ENCODE measurements at places on chromosomes 6 and 20. TPM values are rescaled to one million over a fixed set of nuclear protein-coding genes. Genes with fewer than 3 reads are reported as not detected.
A peak's percentile ranks its signal among the peaks of the same experiment; 100 is the strongest.

Gene UBE2C
- 12.4 TPM for total RNA-seq

Gene HTR1E
- total RNA-seq: not detected

Gene GGTLC1
- not detected for total RNA-seq

Gene MEP1A
- total RNA-seq: under 0.01 TPM

Gene MTO1
- total RNA-seq: 32.6 TPM

Gene CLPSL2
- not detected for total RNA-seq

Gene TUBB2B
- 80.7 TPM for total RNA-seq

Gene EPHA7
- 46.8 TPM for total RNA-seq

Gene PRKN
- 15.8 TPM for total RNA-seq

Gene PSMB9
- total RNA-seq: 14.0 TPM

DNA sequence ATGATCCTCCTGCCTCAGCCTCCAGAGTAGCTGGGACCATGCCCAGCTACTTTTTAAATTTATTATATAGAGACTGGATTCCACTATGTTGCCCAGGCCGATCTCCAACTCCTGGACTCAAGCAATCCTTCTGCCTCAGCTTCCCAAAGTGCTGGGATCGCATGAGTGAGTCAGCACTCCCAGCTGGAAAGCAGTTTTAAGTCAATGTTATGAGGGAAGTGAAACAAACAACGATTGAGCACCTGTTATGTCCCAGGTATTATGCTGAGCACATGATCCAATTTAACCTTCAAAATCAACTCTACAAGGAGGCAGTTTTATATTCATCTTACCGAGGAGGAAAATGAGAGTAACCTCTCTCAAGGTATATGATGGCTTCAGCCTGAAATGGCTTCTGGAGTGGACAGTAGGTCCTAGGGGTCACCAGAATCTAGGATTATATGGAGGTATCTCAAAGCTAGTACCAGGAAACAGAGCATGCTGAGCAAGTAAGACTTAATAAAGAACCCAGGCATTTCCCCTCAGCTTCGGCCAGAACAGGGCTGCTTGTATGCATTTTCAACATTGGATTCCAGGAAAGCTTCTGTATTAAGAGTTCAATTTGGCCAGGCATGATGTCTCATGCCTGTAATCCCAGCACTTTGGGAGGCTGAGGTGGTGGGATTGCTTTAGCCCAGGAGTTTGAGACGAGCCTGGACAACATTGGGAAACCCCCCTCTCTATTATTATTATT lies 55.0 kb downstream of the EDN1 start:
- DNase-seq: no peak

GRCh38 chr6:97626671-97627441 lies 343.8 kb upstream of the MMS22L start:
- DNase-seq: peak; percentile 12

- no peak for DNase-seq
Measured at GRCh38 chr6:47587493-47587892, 109.9 kb downstream of the CD2AP start.

- DNase-seq: no peak
Measured at GRCh38 chr6:157213907-157214565, 109.3 kb downstream of the TMEM242 start.

DNA sequence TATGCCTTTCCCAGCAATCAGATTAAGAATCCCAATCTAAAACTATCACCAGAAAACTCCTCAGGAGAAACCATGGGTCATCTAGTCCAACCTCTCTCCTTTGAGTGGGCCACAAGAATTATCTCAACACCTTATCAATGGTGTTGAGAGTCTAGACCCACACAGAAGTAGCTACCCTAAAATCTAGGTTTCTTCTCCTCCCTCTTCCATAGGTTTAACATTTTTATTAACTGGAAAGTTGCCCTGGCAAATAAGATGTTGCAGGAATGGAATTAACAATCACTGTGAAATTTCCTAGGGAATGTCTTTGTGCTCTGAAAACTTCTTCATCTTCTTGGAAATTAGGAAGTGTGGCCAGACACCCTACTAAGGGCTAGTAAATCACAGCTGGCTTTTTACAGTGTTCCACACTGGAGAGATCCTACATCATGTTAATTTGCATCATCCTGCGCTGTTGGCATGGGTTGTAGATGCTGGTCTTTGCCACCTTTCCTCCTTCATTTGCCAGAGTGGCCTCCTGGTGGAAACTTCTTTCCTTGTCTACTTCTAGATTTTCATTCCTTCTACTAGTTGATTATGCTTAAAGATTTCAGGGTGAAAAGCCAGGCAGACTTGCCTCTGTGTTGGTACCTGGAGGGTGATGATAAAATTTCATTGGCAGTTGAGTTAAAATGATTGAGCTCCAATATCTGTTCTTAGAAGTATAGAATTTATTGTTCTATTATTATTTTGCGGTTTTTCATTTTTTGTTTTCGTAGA lies 2.7 kb downstream of the TNFAIP3 start:
- no peak for DNase-seq

DNA sequence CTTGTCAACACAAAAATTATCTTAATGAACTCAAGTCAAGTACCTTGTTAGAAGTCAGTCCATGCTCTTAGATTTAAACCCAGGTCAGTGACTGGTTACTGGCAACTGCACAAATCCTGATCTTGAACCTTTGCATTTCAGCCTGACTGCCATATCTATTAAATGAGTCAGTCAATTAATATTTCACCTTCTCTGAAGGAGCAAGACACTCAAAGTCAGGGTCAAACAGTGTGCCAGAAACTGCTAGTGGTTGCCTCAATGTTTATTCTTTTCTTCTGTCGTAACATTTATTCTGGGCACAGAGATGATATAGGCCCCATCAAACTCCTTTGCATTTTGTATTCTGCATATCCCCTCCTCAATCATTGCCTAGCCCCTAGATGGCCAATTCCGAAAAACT lies 193.9 kb upstream of the MOCS1 start:
- DNase-seq: no peak

GRCh38 chr20:20831794-20832193 lies 119.3 kb upstream of the RALGAPA2 start:
- DNase-seq: no peak

GRCh38 chr20:52411611-52412010 lies 220.0 kb upstream of the ZFP64 start:
- DNase-seq: no peak

GRCh38 chr6:21918041-21918440 lies 324.5 kb downstream of the SOX4 start:
- no peak for DNase-seq

DNA sequence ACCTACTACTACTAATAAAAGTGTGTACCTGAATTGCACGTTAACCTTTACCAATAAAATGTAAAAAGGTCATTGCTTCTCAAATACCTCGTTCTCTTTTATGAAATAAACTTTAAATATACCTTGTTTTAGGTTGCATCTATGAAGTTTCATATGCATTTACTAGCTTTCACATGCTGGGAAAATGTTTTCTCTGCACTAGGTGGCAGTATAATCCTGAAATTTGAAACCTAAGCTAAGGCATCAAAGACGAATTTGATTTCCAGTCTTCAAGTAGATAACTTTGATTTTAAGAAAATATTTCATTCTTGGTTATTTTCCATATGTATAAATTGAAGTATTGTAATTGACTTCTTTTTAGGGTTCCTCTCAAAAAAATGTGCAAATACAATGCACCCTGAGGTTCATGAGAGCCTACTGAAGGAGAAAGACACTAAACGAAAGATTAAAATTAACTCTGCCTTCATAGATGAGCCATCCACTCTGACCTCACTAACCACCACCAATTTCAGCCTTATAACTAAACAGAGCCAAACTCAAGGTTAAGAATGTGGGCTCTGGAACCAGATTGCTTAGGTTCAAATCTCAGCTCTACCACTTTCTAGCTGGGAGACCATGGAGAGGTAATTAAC lies 7.3 kb upstream of the COL9A1 start:
- DNase-seq: no peak

DNA sequence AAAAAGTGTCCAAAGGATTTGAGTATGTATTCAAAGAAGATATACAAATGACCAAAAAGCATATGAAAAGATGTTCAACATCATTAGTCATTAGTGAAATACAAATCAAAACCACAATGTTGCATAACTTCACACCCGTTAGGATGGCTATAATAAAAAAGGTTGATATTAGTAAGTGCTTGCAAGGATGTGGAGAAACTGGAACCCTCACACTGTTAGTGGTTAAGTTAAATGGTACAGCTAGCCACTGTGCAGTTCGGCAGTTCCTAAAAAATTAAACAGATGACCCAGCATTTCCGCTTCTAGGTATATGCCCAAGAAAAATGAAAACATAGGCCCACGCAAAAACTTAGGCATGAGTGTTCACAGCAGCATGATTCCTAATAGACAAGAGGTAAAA lies 38.6 kb downstream of the IBTK start:
- no peak for DNase-seq

DNA sequence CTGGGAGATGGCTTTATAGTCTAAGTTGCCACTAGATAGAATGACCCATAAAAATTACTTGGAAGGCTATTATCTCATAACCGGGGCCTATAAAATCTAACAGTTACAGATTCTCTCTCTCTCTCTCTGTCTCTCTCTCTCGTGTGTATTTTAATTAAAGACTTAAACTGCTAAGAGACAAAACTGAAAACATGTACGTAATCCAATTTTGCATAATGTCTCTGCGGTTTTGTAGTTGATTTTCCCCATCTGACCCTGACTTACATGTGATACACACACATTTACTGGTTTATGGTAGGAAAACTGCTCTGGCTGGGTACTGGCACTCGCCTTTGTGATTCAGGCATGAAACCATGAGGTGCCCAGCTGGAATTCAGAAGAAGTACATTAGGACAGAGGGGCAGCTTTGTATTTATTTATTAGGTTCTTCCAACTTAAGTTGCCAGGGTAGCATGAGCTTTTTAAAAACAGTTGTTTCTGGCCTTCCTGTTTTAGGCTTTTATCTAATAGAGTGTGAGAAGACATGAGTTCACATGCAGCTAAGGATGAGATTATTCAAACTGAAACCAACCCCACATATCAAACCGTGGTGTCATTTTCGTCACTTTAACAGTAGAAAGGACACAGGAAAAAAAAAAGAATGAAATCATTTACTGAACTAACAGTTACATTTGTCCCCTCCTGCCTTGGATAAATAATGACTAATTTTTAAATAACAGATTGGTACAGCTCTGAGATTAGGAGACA lies 182.5 kb downstream of the GMPR start:
- no peak for DNase-seq

- no peak for DNase-seq
Measured at GRCh38 chr6:137780447-137781034, 86.5 kb upstream of the TNFAIP3 start.

GRCh38 chr6:113651920-113652319 lies 205.2 kb upstream of the MARCKS start:
- no peak for DNase-seq

GRCh38 chr6:26299286-26300042 lies 65.5 kb upstream of the BTN3A2 start:
- DNase-seq: no peak

GRCh38 chr6:81340946-81341345 lies 411.5 kb downstream of the TENT5A start:
- DNase-seq: no peak

GRCh38 chr6:19399406-19399805 lies 437.8 kb upstream of the ID4 start:
- DNase-seq: peak; percentile 58

- no peak for DNase-seq
Measured at GRCh38 chr6:138250053-138250452, 31.8 kb upstream of the PBOV1 start.

DNA sequence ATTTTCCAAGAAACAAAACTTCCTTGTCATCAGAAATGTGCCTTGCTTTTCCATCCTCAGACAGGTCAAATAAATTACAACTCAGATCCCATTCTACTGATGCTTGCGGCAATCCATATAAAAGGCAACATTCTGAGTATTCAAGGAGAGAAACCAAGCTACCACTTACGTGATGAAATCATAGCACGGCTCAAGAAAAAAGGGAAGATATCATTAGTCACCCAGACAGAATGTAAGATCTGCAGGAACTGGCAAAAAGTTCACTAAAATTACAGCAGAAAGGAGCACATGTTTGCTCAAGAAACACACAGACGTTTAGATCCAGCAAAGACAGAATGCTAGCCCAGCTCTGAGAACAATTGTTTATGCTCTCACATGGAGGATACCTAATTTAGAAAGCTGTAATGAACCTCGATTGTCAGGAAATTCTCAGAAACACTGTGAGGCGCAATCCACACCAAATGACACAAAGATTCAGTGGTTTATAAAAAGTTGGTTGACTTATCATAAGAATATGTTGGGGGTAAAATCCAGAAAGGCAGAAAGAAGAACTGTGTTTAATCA lies 304.2 kb downstream of the ADGRG6 start:
- no peak for DNase-seq

- DNase-seq: no peak
Measured at GRCh38 chr20:57783956-57784837, 74.4 kb upstream of the PMEPA1 start.

DNA sequence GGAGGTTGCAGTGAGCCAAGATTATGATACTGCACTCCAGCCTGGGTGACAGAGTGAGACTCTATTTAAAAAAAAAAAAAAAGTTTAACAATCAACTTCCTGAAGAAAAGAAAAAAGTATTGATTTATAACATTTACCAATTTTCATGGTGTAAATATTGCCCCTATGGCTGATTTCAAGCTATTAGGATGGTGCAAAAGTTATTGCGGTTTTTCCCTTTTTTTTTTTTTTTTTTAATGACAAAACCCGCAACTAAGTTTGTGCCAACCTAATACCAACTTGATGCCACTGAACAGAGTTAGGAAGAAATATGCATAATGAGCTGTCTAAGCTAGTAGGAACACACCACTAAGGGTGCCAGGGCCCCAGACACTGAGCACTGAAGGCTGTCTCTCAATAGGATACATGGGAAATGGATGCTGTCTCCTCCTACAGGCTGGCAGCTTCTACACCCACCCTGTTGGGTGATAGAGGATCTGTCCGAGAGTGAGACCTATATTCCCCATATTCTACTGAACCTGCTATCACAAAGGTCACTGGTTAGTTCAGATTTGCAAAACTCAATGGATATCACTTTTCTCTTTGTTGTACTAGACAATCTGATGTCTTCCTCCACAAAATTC lies 6.5 kb upstream of the PERP start:
- no peak for DNase-seq

GRCh38 chr6:140729521-140729920 lies 1355.1 kb upstream of the CITED2 start:
- DNase-seq: no peak

DNA sequence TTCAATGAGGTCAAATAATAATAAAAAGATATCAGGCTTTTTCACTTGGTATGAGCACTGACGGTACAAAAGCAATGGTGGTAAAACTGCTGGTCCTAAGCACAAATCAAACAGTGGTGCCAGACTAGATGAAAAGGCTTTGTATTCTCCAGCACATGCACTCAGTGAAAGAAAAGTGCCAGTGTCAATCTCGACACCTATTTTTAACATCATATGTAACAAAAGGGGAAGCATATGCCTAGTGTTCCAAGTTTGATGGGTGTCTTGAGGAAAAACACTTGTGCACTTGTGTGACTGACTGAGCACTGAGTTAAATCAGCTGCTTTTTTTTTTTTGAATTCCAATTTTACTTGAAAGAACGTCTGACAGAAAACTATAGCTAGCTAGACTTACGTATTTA lies 27.3 kb downstream of the MED23 start:
- DNase-seq: no peak

DNA sequence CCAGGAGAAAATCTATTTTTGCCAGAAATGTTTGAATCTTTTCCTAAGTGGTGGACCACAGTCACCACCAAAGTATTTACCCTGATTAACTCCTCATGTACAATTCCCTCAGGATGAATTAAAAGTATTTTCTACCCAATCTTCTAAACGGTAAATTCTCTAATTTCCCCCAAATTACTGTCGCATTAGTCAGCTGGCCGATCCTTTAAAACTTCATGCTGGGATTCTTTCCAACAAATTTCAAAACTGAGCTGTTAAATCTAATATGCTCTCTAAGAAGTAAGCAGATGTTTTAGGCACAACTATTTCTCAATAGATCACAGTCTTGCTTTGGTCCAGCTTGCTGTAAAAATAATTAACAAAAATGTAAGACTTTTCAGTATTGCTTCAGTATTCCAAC lies 447.2 kb downstream of the FRK start:
- DNase-seq: no peak
